ENCODE measurements at places on chromosomes 1 and 21.
A peak's percentile ranks its signal among the peaks of the same experiment; 100 is the strongest.

- no peak for DNase-seq
These were observed 356 bp downstream of the INTS11 start for GRCh38 chr1:1324084-1324523.

DNA sequence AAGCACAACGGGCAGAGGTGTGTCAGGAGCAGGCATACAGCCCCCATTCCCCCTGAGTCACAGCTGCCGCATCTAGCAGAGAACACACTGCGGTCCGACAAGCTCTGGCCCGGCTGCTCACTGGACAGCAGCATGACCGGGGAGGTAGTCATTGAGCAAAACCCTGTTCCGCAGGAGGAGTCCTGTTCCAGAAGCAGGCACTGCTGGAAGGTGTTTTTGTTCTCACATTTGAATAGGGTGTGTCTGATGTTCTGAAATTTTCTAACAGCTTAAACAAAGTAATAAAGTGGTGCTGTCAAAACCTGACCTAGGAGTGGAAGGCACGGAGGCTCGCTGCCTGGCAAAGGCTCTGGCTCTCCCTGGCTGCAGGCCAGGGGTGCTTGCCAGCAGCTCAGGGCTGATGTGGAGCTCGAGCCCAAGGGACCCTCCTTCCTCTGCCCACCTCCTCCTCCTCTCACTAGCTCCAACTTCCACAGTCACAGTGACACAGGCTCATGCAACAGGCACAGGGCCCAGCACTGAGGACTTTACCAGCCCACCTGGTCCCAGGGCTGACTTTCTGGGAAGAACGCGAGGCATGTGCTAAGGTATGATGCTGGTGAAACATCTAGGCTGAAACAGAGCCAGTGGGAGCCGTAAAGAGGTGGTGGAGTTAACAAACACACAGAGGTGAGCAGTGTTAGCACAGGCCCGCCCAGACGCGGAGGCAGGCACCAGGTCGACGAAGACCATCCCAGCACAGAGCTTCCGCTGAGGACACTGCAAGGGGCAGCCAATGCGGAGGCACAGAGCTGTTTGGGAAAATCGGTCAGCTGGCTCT is 118.6 kb upstream of the IFFO2 start:
- DNase-seq: no peak

GRCh38 chr1:25540750-25541342 is 2.6 kb upstream of the LDLRAP1 start:
- DNase-seq: no peak

DNA sequence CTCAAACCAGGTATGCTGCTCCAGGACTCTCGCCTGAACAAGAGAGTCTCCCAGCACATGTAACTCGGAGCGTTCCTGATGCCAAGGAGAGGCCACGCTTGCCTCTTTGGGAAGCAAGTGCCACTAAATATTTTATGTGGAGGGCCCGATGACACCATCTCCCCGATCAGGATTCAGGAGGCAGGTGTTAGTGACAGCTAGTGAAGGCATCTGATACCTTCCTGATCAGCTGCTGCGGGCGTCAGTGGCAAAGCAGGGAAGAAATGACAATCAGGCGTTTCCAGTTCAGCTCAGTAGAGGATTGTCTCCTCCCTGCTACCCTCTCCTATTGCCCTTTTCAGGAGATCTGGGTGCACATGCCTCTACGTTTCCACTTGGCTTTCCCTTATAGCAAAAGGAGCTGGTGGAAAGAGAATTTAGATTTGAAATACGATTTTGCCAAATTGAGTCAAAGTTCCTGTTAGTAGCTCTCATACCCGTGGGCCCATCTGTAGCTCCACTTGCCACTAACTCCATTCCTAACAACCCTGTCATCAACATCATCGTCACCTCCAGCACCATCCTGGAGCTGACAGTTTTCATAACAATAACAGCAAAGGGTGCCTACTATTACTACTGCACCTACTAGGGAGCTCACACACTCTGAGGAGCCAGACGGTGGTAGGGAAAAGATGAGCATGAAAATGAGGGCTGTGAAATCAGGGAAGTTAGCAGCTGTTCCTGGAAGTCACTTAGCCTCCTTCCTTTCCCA is 21.6 kb downstream of the PLXNA2 start:
- DNase-seq: no peak

DNA sequence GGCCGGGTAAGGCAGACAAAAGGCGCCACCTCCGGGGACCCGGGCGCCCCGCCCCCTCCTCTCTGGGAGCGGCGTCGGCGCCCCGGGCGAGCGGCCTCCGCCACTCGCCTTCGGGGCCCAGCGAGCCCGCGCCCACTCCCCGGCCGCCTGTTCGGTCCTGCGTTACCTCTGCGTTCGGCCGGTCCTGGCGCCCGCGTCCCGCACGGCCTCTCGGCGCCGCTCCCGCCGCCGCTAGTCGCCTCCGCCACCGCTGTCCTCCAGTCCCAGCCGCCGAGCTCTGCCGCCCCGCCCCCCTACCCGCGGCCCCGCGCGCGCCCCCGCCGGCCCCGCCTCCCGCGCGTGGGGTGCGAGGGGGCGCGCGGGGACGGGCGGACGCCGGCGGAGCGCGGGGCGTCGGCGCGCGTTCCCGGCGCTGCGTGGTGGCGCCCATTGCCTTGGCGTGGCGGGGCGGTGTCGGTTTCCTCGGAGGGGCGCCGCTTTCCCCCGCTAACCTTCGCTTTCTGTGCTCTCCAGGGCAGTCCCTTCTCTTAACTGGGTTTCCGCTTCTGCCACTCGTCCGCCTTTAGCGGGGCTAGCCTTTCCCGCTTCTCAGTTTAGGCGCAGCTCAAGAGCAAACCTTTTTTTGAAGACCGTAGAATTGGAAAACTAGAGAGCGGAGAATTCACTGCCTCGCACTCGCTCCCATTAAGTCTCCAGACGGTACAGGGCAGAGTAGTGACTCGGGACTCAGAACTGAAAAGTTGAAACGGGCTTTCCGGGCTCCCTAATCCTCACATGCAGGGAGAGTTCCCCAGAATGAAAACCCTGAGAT is at the start of gene HP1BP3:
Gene HP1BP3, minus strand, starts transcription at position 279 of the 811 bp plus-strand sequence. CDS start 6,867 bp downstream, outside the sequence.
- peak; percentile 91 for DNase-seq

DNA sequence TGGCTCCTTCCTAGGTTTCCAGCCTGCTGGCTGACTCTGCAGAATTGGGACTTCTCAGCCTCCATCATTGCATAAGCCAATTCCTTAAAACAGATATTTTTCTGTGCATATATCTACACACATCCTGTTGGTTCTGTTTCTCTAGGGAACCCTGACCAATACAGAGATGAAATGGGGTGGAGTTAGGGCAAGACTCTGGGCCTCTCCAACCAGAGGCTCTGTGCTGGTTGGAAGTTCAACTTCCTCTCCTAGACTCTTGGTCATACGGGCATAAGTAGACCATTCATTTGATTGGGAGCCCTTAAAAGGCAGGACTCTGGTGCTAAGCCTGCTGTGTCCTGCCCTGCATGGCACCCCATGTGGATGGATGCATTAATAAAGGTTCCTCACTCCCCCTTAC is 55.0 kb downstream of the CNIH3 start:
- no peak for DNase-seq

GRCh38 chr1:79588719-79589118 is 582.2 kb upstream of the ADGRL4 start:
- no peak for DNase-seq

- DNase-seq: no peak
These were observed 589.7 kb downstream of the DPYD start for GRCh38 chr1:97331165-97331564.

- no peak for DNase-seq
These were observed 7.0 kb downstream of the EPHX1 start for GRCh38 chr1:225816643-225817538.

- no peak for DNase-seq
These were observed 2.0 kb downstream of the CHML start for GRCh38 chr1:241638099-241638682.

- peak; percentile 65 for DNase-seq
These were observed 911 bp downstream of the GNB1 start for GRCh38 chr1:1889847-1890505.

DNA sequence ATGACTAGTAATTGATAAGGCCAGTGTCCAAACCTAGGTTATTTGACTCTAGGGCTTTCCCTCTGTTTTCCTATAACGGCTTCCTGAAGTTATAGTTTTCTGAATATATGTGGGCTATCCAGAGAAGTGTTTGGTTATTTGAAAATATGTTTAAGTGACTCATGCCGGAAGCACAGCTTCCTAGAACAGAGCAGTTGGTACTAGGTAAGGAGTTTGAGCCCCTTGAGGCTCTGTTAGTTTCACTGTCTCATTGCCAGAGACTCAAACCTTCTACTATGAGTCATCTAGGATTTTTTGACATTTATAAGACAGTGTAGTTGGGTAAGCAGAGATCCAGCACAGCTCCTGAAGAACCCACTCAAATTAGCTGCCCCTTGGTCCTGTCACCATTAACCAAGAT is 27.1 kb upstream of the LEPR start:
- peak; percentile 5 for DNase-seq

GRCh38 chr21:46636181-46636512 is 673 bp downstream of the PRMT2 start:
- DNase-seq: no peak

DNA sequence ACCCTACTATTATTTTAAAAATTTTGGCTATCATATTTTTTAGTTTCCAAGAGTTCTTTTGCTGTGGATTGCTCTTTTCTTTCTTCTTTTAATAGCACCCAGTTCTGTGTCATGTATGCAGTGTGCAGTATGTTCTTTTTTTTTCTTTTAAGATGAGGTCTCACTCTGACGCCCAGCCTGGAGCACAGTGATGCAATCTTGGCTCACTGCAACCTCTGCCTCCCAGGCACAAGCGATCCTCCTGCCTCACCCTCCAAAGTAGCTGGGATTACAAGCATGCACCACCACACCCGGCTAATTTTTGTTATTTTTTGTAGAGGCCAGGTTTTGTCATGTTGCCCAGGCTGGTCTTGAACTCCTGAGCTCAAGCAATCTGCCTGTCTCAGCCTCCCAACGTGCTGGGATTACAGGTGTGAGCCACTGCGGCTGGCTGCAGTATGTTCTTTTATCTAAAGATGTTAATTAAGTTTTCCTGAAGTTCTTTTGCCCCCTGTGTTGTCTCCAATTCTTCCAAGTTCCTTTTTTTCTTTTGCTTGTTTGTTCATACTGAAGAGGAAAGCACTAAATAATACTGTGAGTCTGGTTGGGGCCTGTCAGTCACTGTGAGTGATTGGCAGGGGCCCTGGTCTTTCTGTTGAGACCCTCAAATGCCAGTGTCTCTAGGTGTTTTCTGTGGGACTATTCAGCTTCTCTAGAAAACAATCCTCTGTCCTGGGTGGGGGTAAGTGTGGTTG is 17.5 kb upstream of the TTC22 start:
- no peak for DNase-seq

GRCh38 chr21:27802816-27803475 is 836.1 kb upstream of the ADAMTS5 start:
- peak; percentile 6 for DNase-seq

- no peak for DNase-seq
These were observed 12.0 kb downstream of the AKT3 start for GRCh38 chr1:243837907-243838535.

GRCh38 chr1:82388679-82389078 is 587.9 kb downstream of the ADGRL2 start:
- no peak for DNase-seq

DNA sequence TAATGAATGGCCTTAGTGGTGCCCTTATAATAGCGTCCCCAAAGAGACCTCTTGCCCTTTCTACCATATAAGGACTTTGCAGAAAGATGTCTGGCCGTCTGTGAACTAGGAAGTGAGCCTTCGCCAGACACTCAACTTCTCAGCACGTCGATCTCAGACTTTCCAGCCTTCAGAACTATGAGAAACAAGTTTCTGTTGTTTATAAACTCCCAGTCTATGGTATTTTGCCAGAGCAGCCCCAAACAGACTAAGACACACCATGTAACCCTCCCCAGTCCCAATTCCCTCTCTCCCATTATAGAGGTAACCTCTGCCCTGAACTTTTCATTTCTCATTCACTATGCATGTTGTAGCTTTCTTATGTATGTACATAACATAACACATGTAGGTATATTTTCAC is 55.7 kb downstream of the NID1 start:
- no peak for DNase-seq

- no peak for DNase-seq
These were observed 36.6 kb upstream of the POU2F1 start for GRCh38 chr1:167184081-167184480.

DNA sequence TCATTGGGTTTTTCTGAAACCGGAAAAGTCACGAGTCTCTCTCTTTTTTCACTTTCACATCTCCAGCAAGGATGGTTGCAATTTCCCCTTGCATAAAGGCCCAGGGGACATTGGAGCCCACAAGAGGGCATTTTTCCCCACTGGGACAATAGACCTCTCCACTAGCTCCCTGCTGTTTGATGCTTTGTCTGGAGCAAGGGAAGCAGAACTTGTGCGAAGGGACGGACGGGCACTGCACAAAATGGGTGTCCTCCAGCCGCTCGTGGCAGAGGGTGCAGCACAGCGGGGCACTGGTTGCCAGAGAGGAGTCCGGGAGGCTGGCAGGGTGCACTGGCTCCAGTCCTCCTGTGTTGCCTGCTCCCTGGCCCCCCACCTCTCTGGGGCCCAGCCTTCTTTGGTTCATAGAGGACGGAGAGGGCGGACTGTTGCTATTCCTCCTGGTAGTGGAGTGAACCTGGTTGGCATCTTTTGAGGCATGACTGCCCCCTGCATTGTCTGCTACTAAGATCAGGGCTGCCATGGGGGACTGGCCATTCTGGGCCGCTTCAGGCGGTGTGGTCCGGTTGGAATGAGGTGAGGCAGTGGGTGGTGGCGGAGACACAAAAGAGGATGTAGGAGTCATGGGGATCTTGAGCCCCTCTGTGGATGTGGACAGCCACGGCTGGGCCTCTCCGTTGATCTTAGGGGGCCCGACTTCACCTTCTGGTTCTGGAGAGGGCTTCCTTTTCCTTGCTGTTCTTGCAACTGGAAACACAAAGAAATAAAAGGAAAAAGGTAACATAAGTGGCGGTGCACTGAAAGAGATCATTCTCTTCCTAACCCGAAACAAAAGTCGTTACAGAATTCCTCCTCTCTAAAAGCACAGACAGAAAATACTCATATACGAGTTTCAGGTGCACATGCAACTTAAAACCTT is 2.6 kb downstream of the IRF2BP2 start:
- peak; percentile 43 for DNase-seq

DNA sequence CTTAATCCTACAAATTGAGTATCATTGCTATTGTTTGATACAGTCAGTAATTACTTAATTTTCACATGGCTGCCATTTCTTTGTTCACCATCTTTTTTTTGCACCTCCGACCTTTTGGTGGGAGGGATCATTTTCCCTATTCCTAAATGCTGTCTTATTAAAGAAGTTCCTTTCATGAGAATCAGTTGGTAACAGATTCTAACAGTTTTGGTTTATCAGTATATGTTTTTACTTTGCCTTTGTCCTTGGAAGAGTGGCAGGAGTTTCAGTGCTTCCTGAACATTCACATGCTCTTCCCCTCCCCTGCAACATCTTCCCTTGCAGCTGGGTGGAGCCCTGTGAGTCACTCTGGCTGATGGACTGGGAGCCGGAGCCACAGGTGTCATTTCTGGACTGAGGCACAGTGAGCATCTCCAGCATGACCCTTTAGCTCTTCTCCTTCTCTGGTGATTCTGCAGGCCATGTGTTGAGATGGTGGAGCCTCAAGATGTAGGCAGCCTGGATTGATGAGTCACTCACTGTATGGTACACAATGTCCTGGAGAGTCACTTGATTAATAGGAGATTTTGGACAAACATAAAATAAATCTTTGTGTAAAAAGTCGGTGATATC is 217.7 kb downstream of the URB2 start:
- no peak for DNase-seq

Measured in CD4-positive, alpha-beta T cell treated with Interleukin-4 for 1 hour (primary cell).